Suprapubic skin (tissue), 4 donors: ENCODE measurements at places on chromosomes 11 and 22. TPM values are rescaled to one million over a fixed set of nuclear protein-coding genes. Genes with fewer than 3 reads are reported as not detected.

The FLRT1 gene
- total RNA-seq: not detected

DNA sequence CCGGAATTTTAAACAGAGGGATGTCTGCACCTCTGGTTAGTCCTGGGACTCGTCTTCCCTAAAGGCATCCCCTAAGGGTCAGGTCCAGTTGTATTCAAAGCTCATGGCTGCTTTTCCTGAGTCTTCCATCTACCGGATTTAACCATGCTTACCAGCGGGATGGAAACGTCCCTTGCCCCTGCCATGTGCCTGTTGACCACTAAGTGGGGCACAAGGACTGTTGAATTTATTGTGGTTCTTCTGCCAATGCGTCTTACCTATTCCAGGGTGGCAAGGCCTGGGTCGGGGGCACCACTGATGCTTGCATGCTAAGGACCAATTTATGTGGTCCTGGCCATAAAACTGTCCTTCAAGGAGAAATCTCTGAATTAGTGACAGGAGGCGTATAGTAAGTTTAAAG, 25.6 kb downstream of the ANKRD42 start:
- no peaks in the 10 kb centered on the region for H3K4me1 ChIP-seq
- no peaks in the 10 kb centered on the region for H3K27me3 ChIP-seq
- no peak for DNase-seq

The PKDREJ gene
- 0.34 TPM for total RNA-seq

- H3K4me3 ChIP-seq: no peak overlapping the region
- H3K27me3 ChIP-seq: peaks cover 37% of the 10 kb centered on the region
- H3K27ac ChIP-seq: no peak overlapping the region
- no peaks in the 10 kb centered on the region for H3K36me3 ChIP-seq
- no peak for DNase-seq
Observed at GRCh38 chr11:45444796-45445195, 158.7 kb upstream of the SYT13 start.

DNA sequence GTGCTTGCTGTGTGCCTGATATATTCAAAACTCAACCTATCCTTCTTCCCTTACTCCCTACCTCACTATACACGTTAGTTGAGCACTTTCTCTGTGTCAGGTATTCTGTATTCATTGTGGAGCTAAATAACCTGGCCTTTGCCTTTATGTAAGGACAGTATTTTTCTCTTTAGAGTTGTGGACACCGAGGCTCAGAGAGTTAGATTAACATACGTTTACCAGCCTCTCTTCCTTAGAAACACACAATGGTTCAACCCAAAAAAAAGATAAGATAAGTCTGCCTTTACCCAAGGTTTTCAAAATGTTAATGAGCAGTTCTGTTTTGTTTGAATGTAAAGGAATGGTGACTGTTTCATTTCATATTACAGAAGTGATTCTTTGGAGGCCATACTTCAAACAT, 45.0 kb downstream of the CBL start:
- no peak overlapping the region for H3K27ac ChIP-seq
- DNase-seq: no peak

The KDM4E gene
- not detected for total RNA-seq

- H3K27me3 ChIP-seq: no peaks in the 10 kb centered on the region
- no peak overlapping the region for H3K27ac ChIP-seq
- DNase-seq: no peak
- H3K4me1 ChIP-seq: peaks cover 10% of the 10 kb centered on the region
- no peaks in the 10 kb centered on the region for H3K36me3 ChIP-seq
Observed at GRCh38 chr22:17060126-17060525, 24.7 kb upstream of the IL17RA start.
